A673 (cell line): ENCODE measurements at places on chromosomes 1 and 21. TPM values are rescaled to one million over a fixed set of nuclear protein-coding genes. Genes with fewer than 3 reads are reported as not detected.
A peak's percentile ranks its signal among the peaks of the same experiment; 100 is the strongest.

Gene FLG2
- not detected in 2 replicates for total RNA-seq

Gene BMP8A
- total RNA-seq, result not detected in 2 replicates

Gene RIMS3
- 9.9 and 21.5 TPM in 2 replicates for total RNA-seq

DNA sequence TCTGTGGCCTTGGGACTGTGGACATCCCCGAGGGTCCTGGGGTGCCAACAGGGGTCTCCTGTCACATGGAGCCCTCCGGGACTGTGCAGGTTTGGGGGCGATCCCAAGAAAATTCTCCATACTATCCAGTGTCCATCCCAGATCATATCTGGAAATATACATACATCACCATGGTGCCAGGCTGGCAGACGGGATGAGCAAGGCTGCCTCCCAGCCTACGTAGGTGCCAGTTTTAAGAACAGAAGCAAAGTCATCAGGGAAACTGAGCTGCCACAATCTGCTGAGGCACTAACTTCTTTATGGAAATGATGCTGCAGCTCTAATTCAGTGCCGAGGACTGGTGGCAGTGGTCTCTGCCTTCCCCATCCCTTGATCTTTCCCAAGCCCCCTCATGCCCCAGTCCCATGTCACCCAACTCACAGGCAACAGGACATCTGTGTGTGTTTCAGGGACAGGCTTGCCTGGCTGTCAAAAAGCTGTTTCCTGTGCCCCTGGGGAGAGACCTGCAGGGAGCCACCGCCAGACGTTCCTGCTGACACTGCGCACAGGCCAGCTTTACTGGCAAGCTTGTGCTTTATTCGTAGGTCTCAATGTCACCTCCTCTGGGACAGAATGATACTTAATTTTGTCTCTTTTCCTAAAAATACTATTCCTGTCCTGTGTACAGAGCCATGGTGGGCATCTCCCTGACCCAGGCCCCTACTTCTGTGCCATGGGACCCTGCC is 15.5 kb downstream of the TEX35 start:
- DNase-seq, result peak; percentile 81

DNA sequence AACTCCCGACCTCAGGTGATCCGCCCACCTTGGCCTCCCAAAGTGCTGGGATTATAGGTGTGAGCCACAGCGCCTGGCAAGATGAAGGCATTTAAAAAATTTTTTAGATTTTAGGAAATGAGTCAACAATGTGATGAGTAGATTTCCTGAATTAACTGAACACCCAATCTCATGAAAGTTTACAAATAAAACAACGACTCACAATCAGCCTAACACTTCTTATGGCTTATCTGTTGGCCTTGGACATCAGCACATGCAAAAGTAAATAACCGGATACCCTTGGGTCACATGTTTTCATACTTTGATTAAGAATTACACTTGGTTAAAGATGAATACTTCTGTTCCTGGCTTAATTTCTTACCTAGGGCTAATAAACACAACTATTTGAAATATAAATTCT is 3.0 kb downstream of the GNG12 start:
- DNase-seq, result no peak

DNA sequence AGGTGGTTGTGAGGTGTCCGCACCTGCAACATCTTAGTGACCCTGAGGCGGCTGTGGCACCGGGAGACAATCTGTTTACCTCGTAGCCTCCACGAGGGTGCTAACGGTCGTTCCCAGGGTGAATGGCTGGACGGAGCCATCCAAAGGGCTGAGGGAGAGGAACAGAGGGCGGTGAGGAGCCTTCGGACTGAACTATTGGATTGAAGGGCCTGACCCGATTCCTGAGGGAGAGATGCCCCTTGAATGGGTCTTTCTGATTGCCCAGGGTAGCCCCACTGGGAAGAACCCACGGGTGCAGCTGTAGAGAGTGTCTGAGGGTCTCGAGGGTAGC is 2.3 kb downstream of the NR5A2 start:
- DNase-seq, result no peak

- DNase-seq, result no peak
These were observed 49.8 kb upstream of the MTF2 start for GRCh38 chr1:93029317-93029716.

- DNase-seq, result no peak
These were observed 79.2 kb downstream of the PROX1 start for GRCh38 chr1:214066936-214067335.

DNA sequence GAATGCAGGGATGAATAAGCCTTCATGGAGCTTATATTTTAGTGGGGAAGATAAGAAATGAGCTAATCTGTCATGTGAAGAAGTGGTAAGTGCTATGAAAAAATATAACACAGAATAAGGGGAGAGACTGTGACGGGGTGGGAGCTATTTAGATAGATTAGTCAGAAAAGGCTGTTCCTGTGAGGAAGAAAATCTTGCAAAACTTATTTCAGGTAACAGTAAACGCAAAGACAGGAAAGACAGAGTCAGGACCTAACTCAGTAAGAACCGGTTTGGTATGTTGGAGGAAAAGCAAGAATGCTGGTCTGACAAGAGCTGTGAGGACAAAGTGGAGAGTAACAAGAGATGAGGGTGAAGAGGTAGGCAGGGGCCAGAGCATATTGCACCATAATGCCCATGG is 22.0 kb downstream of the GNAI3 start:
- DNase-seq, result no peak

DNA sequence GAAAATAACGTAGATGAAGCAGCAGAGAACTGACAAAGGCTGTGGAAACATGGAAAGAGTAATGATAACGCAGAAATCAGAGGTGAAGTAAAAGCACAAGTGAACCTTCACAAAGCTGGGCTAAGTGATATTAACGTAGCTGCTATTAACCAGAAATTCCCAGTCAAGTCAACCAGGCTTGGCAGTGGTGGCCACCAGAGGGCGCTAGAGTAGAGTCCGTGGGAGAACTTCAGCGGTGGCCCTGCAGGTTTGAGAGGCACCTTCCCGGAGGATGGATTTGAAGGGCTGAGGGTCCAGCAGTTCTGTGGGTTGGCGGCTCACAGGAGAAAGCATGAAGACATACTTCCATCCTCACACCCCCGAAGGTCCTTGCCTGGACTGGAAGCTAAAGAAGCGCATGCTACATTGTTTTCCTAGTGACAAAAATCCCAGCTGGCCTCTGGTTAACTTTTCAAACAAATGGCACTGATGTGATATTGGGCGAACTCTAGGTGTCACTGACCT is 81.7 kb upstream of the ZNF648 start:
- peak; percentile 84 for DNase-seq
